Fibroblast of mammary gland (primary cell): ENCODE measurements at places on chromosomes 16 and 17.
A peak's percentile ranks its signal among the peaks of the same experiment; 100 is the strongest.

- DNase-seq, result no peak
Measured at GRCh38 chr16:51674615-51675014, 523.5 kb upstream of the SALL1 start.

DNA sequence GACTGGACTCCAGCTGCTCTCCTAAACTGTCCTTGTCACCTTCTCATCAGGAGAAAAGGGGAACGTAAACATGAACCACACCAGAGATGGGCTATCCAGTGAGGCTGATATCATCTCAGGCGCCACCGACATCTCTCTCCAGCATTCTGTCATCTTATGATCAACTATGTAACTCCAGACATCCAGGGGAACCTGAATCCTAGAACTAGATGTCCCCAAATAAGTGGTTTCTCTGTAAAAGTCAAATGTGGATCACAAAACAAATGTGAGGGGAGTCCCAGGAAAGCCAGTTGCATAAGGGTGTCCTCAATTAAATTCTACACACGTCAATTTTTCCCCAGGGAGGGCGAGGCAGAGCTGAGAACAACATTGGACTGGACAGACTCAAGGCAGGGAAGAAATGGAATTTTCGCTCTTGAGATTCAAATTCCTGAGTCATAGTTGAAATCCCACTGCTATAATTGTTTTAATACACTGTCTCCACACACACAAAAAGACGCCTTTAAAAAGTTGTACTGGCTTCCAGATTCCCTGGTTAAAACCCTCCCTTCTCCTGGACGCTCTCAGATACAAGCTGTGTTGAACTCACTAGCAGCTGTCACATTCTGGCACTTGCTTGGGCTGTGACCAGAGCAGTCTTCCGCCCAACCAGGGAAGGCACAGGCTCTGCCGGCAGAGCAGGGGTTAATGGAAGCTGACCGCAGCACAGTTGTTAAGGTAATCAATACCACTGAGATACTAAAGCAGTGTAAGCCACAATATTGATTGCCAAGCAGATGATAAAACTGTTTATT lies 62.6 kb downstream of the ZFHX3 start:
- DNase-seq, result peak; percentile 95

DNA sequence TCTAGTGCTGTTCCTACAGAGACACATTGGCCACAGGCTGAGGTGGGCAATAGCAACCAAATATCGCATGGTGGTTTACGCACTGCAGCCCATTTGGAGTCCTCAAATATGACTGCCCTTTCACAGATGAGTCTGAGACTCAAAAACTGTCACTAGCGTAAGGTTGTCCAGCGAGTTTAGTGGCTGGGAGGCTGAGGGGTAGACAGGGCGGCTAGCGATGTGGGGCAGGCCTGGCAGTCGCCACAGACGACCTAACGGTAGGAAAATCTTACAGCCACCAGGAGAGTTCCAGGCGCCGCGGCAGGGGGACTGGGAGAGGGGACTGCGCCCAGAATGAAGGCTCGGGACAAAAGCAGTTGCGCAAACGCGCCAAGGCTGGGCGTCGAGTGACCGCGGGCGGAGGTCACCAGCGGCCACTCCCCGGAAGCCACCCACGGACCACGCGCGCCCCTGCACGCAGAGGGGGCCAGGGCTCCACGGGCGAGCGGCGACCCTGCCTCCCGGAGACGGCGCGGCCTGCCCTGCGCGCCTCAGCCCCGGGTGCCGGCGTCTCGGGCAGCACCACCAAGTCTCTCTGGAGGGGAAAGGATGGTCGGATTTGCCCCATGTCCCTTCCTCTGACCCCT lies 699 bp upstream of the MAP1LC3B start:
- DNase-seq, result peak; percentile 37

DNA sequence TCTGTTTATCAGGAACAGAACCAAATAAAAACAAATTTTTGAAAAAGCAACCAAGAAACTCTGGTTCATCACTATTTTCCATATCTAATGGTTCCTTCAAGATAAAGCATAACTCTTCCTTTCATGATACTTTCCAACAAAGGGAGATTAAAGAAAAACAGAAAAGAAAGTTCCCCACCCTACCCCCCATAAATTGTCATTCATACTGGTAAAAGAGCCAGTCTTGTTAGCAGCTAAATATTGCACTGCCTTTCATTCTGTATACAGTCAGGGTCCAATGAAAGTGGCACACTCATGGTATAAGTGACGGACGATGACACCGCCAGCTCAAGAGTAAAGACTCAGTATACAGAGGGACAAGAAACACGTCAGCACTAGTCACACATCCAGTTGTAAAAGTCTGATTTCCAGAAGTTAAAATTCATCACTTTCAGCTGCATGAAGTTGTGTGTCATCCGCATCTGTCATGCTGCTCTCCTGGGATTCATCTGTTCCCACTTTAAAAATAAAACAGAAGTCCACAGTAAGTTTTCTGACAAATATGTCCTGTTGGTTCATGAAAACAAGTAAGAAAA lies 68.5 kb downstream of the CDC27 start:
- DNase-seq, result peak; percentile 75

DNA sequence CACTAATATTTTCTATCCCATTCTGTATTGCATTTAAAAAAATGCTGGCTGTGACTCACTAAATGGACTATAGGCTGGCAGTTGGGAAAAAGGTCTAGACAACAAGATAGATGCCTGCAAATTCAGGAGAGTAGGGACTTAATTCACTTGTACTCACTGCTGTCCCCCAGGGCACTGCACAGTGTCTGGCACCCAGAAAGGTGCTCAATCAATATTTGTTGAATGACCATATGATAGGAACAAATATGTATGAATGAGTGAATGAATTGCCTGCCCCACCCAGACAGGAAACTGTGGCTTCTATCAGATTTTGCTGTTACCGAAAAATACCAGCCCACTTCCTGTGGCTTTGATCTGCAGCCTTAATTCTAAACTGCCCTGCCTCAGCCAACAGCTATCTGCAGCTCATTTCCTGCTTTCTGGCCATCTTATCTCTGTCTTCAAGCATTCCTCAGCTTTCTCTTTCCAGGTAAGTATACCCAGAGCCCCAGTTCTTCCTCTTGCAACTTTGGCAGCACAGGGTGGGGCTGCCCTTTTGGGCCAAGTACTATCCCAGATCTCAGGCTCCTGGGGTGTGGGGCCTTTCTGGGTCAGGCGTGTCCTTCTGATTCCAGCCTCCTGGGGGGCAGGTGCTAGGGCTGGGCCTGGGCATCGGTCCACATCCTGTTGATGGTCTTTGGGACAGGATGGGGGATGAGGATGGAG lies 15.3 kb upstream of the TNS4 start:
- DNase-seq, result peak; percentile 29

GRCh38 chr17:65366102-65366844 lies 195.2 kb downstream of the AXIN2 start:
- peak; percentile 5 for DNase-seq
